DMS79 treated with DMSO at 0.1 percent for 48 hours (cell line): ENCODE measurements at places on chromosomes 12 and 14.

GRCh38 chr12:112025808-112026375 is 12.7 kb downstream of the ERP29 start:
- no peak for DNase-seq

GRCh38 chr12:122235741-122236140 is 9.9 kb upstream of the DIABLO start:
- DNase-seq, result no peak

DNA sequence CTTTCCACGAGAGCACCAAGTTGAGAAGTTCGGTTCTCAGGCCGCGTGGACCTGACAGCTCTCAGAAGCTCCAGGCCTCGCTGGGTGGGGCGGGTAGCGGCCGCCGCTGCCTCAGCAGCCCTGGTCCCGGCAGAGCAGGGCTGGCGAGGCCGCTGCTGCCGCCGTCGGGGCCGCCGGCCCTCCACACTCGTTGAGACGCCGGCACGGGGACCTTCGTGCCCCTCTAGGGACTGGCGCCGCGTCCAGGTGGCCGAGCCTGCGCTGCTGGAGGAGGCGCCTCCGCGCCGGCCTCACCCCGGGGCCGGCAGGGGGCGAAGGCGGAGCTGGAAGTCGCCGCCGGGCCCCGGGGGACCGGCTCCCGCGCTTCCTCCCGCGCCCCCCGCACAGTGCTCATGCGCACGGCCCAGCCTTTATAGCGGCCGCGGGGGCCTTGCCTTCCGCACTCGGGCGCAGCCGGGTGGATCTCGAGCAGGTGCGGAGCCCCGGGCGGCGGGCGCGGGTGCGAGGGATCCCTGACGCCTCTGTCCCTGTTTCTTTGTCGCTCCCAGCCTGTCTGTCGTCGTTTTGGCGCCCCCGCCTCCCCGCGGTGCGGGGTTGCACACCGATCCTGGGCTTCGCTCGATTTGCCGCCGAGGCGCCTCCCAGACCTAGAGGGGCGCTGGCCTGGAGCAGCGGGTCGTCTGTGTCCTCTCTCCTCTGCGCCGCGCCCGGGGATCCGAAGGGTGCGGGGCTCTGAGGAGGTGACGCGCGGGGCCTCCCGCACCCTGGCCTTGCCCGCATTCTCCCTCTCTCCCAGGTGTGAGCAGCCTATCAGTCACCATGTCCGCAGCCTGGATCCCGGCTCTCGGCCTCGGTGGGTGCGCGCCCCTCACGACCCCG is at the start of gene COCH:
Gene COCH, plus strand, starts transcription at position 440 of the 879 bp plus-strand sequence. Its CDS starts 380 bp downstream, at position 820.
- peak; percentile 70 for DNase-seq

DNA sequence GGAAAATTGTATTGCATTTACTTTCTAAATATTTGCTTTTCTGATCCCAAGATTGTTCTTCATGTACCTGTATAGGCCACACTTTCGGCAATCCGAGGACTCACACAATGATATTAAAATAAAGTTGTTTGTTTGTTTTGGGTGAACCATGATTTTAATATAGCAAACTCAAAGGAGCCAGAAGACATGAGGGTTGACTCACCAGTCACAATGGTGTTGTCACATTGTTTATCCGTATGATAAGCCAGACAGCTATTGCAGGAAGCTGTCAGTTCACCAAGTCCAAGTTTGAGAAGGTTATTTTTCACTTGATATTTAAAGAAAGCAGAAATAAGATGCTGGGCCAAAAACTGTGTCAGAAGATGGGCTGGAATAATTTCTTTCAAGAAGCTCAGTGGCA is 67.1 kb upstream of the CPM start:
- no peak for DNase-seq

DNA sequence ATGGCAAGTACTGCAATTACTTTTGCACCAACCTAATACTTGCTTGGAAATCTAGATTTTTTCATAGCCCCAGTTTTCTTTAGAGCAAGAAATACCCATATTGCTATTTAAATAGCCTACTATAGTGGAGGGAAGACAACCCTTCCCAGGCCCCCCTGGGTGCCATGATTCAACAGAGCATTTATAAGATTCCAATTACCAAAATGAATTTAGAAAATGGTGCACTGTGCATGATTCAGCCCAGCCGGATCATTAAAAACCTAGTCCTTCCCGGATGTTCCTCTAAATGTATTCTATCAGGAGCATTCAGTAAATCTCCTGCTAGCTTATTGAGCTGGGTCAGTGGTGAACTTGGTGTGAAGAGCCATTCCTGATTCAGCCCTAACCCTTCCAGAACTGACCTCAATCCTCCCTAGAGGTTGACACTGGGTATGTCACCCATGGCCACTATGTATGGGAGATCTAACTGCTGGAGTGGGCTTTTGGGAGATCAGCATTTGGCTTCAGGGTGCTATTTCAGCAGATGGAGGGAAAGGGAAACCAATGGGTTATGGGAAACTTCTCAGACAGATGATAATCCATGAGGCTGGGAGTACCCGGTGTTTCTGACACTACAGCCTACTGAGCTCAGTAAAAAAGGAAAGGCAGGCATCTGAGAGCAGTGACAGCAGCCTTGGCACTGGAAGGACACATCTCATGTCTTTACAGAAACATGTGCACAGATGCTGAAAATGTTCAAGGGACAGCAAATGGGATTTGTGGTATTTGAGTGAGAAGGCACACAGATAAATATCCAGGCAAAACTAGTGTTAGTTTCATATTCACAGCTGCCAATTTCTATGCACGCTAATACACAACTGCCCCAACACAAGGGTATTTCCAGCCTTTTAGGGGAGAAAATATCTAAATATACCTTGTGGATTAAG is 258.9 kb downstream of the DPF3 start:
- no peak for DNase-seq

- no peak for DNase-seq
Measured at GRCh38 chr14:60922050-60922449, 58.8 kb downstream of the TRMT5 start.

- DNase-seq, result no peak
Measured at GRCh38 chr12:31664038-31664437, 4.5 kb downstream of the ETFBKMT start.

DNA sequence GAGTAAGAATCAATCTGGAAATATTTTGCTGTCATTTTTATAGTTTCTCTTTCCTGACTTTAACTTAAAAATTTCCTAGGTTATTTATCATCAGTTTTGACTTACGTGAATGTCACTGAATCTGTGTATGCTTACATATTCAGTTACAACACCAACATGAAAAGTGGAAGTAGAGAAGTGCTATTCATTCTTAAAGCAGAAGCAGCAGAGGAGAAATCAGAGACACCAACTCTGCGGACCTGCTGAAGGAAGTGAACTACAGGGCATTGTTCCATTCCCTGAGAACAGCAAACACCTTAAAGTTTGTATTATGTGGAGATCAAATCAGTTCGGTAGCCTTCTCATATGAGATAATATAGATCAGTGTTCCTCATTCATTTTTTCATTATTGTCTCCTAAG is 34.1 kb downstream of the RAD51B start:
- no peak for DNase-seq

DNA sequence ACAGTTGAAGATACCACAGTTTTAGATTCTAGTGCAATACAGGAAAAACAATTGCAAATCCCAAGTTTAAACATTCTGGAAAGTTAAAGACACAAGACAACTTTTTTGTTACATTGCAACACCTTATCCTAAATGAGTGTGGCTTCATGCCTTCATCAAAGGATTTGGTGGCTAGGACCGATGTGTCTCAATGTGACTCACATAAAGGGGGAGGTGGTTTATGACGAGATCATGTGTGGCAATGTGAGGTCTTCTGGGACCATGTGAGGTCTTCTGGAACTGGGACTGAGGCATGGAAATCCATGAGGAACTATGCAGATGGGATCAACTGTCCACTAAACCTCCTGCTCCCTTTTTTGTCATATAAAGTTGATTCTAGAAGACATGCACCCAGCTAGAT is 166.2 kb downstream of the PAX9 start:
- no peak for DNase-seq
